NCI-H1105 (cell line): ENCODE measurements at places on chromosomes 1 and 21.
A peak's percentile ranks its signal among the peaks of the same experiment; 100 is the strongest.

GRCh38 chr1:168005529-168005928, 68.7 kb upstream of the MPC2 start:
- no peak for DNase-seq

DNA sequence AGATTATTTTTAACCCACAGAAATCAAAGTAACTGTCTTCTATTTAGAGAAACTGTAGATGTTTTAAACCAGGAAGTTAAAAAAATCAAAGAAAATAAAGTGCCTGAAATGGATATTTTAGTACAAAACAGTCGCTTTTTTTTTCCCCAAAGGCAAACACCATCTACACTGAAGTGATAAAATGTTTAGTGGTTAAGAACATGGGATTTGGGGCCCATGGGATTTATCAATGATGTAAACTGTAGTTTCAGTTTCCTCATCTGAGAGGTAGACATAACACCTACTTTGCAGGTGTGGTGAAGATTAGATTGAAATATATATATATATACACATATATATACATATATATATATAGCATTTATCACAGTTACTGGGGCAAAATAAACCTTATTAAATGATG, 22.1 kb downstream of the ASPM start:
- no peak for DNase-seq

GRCh38 chr1:84956097-84956496, 40.8 kb downstream of the MCOLN2 start:
- no peak for DNase-seq

DNA sequence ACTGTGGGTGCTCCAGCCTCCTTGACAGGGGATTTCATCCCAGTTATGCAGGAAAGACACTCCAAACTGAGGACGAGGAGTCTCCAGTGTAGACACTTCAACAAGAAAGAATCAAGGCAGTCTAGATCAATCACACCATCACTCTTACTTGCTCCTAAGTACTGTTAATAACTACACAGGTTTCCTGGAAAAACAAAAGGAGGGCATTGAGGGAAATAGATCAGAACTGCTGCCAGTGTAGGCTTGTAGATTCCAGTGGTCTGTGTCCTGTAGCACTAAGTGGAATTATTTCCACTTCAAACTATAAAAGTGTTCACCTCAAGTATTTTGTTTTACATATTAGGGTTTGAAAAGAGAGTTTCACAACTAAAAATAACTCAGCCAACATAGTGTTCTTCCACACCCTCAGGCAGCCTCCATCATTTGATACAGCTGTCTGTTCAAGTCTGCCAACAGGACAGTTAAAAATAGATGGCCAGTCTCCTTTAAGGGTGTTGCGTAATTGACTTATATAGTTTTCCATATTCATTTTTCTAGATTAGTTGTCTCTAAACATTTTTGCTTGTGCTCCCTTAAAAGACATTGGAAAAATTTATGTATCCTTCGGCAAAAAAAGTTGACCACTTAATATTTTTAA, 32.0 kb upstream of the AGL start:
- no peak for DNase-seq

DNA sequence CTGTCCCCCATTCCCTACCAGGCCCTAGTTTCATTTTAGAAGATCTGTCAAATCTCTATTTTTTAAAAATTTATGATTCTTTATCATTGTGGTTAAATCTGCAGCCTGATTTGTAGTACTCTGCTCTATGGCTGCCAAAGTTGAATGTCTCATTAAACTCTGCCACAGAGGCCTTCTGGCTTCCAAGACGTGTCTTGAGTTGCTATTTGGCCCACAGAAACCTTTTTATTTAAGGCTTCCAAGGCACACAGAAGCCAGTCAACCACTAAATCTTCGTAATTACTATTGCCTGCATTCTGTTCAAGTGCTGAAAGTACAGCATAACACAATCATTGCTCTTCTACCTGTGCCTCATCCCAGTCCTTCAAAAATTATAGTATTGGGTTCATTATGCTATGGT, 971.0 kb downstream of the NCAM2 start:
- DNase-seq = no peak

- DNase-seq = no peak
Measured at GRCh38 chr1:24871306-24871901, 58.7 kb downstream of the RUNX3 start.

GRCh38 chr1:3037281-3038040, 16.2 kb downstream of the ACTRT2 start:
- DNase-seq = no peak

DNA sequence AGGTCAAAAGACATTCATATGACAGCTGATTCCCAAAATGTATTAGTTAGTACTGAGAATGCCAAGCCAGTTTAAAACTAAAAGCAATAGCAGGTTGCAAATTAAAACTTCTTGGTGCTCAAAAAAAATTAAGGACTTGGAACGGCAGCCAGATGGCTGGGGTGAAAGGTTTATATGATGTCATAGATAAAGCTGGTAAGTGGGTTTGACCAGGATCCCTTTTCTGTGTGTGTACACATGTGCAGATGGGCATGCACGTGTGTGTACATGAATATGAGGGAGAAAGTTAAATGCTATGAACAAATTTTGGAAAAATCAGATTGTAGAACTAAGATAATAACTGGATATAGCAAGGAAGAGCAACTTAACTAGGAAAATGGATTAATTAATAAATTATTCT, 39.1 kb upstream of the DPH5 start:
- no peak for DNase-seq

DNA sequence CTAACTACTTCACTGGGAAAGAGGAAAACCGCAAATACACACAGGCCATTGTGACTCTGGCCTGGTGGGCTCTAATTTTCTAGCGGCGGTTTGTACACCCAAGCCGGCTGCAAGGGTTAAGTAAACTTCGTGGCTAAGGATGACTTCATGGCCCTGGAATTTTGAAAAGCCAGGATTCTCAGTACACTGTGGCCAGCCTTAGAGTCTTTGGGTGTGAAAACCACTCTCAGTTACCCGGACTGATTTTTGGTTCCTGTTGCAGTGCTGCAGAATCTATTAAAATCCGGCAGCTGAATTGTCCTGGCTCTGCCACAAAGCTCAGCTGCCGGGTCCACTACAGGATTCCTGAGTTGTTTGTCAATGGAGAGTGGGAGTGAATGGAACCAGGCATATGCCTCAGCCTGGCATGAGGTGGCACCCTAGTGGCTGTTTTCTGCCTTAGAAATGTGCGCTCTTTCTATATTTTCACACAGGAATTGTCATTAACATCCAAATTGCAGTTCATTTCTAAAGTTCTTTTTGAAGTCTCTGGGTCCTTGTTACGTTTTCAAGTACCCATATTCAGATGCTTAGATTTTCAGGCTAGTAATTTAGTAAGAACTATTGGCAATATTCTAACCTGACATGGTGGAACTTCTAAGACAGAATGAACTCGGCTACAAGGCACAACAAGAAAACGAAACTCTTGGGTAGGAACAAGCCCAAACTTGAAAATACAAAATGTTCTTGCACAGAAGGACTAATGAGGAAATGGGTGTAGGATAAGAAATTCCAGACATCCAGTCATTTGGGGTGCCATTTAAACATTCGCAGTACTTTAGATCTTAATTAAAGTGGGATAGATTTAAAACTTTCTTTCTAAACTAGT, 255.9 kb downstream of the NFIA start:
- DNase-seq = peak; percentile 79

DNA sequence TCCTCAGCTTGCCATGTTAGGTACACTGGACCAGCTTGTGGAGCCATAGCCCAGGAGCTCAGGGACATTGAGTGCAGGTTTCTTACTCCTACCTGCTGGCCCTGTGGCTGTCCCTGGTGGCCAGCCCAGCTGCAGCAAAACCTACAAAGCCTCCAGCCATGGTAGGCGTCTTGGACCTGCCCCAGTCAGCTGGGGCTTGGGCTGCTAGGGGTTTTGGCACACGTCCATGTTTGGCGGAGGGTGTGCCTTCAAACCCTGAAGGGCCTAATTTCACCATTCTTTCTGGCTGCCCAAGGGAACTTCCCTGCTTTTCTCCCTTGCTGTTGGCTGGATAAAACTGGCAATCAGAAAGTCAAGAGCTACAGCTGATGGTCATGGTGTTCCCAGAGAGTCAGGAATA, 25.4 kb downstream of the HMGCS2 start:
- DNase-seq = peak; percentile 42

- no peak for DNase-seq
Measured at GRCh38 chr1:68291688-68292384, 59.5 kb upstream of the WLS start.

DNA sequence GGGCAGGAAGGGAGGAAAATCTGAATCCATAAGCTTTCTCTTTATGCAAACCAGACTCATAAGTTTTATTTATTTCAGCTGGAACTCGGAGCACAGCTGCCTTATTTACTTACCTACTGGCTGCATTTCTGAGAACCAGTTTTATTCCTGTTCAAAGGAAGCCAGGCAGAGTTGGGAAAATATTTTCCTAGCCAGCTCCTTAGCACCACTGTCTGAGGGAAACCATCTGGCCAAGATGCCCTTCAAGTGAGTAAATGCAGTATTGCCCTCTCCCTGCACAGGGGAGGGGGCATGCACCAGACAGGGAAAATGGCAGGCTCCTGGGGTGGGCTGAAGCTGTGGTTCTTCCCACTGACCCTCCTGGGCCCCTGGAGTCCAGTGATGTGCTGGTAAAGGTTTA, 28.9 kb upstream of the FMOD start:
- DNase-seq = no peak

- no peak for DNase-seq
Measured at GRCh38 chr1:231134624-231135023, 27.2 kb upstream of the TRIM67 start.

DNA sequence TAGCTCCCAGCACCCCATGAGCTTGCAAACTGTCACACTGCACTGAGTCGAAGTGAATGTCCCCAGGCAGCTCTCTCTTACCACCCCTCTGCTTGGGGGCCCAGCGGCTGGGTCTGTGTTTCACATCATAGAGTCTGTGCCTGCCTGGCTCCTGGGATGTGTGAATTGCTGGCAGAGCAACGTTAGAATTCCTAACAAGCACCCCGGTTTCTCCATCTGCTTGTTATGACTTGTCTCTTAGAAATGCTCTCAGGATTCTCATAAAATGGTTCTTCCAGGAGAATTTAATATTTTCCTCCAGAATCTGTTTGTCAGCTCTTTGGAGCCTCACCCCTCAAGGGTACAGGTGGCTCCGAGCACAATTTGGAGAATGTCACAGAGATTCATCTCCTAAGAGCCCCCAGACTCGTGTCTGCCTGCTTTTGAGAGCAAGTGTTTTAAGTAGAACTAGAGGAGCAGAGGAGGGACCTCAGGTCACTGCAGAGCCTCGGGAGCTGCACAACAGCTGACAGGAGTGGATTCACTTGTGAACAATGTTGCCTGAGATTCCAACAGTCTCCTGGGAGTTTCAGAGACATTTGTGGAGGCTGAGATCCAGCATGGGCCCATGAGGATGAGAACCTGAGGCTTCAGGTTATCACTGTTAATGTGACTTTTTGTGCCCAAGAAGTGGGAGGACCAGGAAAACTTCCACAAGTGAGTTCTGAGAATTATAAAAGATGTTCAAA, 131.5 kb downstream of the KCNJ6 start:
- no peak for DNase-seq

- DNase-seq = no peak
Measured at GRCh38 chr1:111197598-111198284, 2.7 kb downstream of the DENND2D start.
